ENCODE measurements at places on chromosomes 3 and 15.

DNA sequence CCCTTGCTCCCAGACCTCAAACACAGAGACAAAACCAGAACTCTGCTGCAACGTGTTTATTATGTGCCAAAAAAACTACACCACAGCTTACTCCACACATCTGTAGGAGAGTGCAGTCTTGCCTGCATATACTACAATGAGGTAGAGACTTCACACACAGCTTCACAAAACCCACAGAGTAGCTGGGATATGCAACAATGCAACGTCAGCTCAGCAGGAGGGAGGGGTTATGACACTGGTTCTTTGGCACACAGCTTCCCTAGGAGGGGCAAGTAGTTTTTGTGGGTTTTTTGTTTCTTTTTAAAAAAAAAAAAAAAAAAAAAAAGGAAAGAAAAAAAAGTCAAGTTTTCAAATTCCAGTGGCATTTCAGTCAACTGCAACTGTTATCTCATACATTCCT is 2.9 kb upstream of the RPS17 start:
- DNase-seq, result peak; percentile 89

GRCh38 chr3:158355623-158356588 is 215.1 kb upstream of the MLF1 start:
- no peak for DNase-seq

DNA sequence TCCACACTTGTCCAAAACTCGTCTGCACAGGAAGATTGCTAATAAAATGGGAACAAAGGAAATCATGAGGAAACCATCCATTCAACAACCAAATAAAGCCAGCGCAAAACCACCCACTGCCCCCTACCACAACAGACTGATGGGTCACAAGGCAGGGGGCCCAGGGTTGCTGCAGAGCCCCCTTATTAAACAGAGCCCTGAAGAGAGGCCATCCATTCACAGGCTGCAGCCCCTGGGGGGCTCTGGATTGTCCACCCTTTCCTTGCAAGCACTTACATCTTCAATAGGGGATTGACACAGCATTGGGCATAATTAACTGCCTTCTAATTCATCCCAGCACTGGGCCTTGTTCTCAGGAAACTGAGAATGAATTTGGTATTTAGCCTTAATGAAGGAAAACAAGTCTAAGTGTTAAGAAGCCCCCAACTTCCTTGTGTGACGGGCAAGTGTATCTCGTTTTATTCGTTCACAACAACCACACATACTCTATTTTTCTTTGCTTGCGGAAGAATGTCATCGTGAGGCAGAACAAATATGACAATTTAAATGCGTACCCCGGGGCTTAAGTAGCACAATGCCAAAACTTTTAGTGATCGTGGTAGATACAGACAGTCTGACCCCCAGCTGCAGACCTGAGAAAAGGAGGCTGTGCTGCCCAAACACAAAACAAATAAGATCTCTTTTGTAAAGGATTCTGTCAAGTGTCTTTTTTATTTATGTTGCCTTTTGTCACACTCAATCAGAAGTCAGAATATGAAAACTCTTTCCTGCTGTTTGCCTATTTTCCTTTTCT is 144.0 kb downstream of the SEMA6D start:
- no peak for DNase-seq

GRCh38 chr3:190396001-190396400 is 8.0 kb downstream of the CLDN16 start:
- no peak for DNase-seq

- no peak for DNase-seq
Measured at GRCh38 chr3:68664276-68664675, 268.1 kb downstream of the TAFA4 start.

DNA sequence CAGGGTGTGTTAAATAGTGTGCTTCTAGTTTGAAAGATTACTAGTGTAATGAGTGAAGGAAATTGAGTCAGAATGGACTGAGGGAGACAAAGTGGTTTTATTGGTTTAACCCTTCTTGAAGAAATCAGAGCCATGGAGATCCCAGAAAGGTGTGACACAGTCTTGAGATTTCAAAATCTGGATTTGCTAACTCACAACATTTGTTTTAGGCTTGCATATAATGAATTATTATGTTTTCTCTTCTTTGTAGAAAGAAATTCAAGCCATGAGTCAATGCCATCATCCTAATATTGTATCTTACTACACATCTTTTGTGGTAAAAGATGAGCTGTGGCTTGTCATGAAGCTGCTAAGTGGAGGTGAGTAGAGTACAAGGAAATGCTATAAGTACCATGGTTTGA is 25.1 kb downstream of the OXSR1 start:
- DNase-seq, result peak; percentile 5

DNA sequence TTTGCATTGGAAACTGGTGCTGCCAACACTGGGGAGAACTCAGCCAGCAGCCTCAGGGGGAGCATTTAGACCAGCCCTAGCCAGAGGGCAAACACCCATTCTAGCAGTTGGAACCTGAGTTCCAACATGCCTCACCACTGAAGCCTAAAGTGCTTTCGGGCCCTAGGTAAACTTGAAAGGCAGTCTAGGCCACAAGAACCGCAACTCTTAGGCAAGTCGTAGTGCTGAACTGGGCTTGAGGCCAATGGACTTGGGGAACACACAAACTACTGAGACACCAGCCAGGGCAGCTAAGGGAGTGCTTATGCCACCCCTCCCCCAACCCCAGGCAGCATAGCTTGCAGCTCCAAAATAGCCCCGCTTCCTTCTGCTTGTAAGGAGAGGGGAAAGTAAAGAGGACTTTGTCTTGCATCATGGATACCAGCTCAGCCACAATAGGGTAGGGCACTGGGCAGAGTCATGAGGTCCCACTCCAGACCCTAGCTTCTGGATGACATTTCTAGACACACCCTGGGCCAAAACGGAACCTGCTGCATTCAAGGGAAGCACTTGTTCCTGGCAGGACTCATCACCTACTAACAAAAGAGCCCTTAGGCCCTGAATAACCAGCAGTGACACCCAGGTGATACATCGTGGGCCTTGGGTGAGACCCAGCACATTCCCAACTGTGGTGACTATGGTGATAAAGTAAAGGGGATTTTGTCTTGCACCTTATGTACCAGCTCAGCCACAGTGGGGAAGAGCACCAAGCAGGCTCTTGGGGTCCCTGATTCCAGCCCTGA is 37.3 kb upstream of the TEX9 start:
- DNase-seq, result peak; percentile 8

DNA sequence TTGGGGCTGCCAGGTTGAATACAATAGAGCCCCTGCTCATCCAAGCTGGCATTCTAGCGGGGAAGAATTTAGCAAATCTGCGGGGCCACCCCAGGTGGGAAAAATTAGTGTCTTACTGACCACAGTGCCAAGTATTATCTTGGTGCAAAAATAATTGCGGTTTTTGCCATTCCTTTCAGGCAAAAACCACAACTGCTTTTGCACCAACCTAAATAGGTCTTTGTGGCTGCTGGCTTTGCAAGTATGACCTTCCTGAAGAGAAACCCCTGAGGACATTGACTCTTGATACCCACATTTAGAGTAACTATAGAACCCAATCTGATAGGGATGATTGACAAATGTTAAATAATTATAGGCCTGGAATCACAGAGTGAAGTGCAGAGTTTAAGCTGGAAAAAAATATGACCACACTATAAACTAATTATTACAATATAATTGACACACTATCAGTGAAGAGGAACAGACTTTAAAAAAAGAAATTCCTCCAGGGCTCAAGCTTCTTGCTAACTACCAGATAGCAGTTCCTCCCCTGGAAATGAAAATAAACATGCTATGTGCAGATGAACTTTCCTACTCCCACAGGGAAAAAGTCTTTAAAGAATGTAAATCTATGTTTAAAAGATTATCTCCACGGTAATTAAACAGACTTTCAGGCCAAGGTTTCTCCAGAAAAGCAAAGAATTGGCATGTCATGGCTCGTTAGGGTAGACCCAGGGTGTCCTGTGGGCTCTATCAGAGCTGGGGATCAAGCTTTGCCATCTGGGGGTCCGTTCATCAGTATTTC is 34.4 kb downstream of the CA12 start:
- no peak for DNase-seq

DNA sequence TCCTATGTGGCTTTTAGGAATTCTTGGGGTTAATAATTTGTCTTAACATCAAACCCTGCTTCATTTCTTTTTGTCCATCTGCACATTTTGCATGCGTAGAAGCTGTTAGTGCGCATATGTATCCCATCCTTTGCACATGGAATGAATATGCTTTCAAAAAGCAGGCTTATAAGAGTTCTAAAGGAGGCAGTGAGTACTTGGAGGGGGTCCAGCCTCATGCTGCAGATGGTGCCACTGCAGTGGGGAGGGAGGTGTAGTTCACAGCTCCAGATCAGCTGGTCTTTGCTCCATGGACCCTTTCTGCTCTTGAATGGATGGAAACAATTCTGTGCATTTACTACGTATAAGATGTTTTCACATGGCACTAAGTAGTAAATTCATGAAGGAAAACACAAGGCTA is 20.7 kb upstream of the SSR3 start:
- DNase-seq, result no peak
